ENCODE measurements at places on chromosomes 3 and 15. TPM values are rescaled to one million over a fixed set of nuclear protein-coding genes. Genes with fewer than 3 reads are reported as not detected.

- H3K4me3 ChIP-seq, result no peak overlapping the region
- H3K36me3 ChIP-seq, result no peaks in the 10 kb centered on the region
- H3K27ac ChIP-seq, result no peak overlapping the region
- H3K4me1 ChIP-seq, result peaks cover 4% of the 10 kb centered on the region
- no peak for DNase-seq
These were observed 6.2 kb upstream of the TIPARP start for GRCh38 chr3:156668073-156668763.

DNA sequence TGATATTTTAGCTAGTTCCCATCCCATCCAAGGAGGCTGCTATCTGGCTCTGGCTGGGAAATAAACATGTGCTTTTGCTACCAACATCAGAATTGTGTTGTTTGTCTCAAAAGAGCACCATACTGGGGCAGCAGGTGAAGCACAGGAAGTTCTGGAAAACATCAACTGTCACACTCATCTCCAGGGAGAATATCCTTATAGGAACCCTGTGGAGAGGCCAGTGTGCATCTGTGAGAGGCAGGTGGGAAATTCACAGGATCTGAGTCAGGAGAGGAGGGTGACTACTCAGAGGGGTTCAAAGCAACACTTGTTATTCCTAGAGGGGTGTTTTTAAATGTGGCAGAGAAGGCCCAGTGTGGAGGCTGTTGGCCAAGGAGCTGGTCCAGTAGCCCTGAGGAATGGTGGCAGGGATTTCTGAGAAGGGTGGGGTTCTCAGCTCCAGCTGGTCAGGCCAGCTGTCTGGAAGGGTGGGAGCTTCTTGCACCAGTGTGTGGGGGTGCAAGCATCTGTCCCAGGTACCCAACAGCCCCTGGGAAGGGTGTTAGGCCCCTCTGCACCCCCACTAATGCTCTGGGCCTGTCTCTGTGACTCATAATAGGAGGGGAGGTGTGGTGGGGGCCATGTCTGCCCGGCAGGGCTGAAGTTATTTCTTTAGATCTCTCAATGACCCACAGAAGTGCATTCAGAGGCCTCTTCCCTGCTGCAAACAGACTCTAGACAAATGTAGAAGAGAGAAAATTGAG is 28.7 kb downstream of the RPSA start:
- H3K27ac ChIP-seq, result no peak overlapping the region
- no peak overlapping the region for H3K4me3 ChIP-seq
- H3K4me1 ChIP-seq, result peaks cover 19% of the 10 kb centered on the region
- H3K27me3 ChIP-seq, result no peaks in the 10 kb centered on the region
- no peaks in the 10 kb centered on the region for H3K36me3 ChIP-seq

DNA sequence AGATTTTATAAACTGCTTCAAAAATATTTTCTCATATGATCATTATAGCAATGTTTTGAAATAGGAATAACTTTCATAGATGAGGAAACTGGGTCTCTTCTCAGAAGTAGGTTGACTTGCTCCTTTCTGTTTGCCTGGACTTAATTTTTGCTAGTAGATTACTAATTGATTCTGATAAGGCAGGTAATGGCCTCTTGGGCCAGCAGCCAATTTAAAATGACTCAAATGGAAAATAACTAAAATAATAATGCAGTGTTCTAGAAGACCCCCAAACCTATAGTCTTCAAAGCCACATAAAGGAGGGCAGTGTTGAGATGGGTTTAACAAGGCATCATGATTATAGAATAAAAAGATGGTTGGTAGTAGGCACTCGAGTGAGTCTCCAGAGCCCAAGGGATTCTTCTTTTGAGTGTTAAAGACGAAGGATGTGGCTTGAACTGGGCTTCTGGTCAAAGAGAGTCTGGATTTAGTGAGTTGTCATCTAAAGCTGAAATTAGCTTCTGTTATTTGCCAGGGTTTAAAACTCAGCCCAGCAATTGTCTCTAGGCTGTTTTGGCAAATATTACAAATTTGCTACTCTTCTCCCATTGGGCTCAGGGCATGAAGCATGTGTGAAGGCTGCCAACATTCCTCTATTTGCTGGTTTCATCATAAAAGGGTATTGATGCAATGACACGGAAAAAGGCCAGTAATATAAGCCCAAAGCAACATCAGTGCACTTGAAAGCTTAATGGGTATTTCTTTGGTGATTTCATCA is 297.1 kb upstream of the MEIS2 start:
- no peak for DNase-seq
- no peaks in the 10 kb centered on the region for H3K4me1 ChIP-seq
- H3K27me3 ChIP-seq, result peaks cover 5% of the 10 kb centered on the region
- no peak overlapping the region for H3K4me3 ChIP-seq

- H3K36me3 ChIP-seq, result no peaks in the 10 kb centered on the region
- H3K27me3 ChIP-seq, result peaks cover 28% of the 10 kb centered on the region
- DNase-seq, result no peak
- H3K27ac ChIP-seq, result no peak overlapping the region
- no peaks in the 10 kb centered on the region for H3K4me1 ChIP-seq
These were observed 226.6 kb upstream of the AZI2 start for GRCh38 chr3:28575100-28575745.

DNA sequence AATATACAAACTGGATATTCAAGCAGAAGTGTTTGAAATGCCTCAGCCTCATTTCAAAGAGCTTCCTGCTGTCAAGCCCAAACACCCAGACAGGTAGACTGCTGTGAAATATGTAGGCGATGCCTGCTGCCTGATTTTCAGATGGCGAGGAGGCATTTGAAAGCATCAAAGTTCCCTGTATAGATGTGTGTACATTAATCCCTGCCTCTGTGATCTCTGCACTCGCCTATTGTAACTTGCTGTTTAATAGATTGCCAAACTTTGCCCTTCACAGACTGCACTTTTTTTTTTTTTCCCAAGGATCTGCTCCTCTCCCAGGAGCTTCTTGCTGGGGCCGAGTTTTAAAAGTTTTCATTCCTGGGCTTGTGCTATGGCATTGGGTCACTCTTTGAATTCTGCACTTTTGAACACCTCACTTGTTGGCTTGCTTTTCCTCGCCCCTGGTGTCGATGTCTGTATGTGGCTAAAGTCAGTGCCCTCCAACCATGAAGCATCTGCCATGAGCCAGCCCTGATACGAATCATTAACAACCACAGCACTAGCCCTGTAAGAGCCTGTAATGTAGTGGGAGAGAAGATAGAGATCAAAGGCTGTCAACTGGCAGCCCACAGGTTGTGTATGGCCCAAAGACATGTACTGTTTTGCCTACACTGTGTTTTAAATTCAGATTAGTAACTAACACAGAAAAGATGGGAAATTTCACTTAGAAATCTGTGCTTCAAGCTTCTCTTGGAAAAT is 287.6 kb upstream of the ICE2 start:
- H3K4me1 ChIP-seq, result no peaks in the 10 kb centered on the region
- H3K4me3 ChIP-seq, result no peak overlapping the region
- DNase-seq, result no peak
- H3K36me3 ChIP-seq, result no peaks in the 10 kb centered on the region

DNA sequence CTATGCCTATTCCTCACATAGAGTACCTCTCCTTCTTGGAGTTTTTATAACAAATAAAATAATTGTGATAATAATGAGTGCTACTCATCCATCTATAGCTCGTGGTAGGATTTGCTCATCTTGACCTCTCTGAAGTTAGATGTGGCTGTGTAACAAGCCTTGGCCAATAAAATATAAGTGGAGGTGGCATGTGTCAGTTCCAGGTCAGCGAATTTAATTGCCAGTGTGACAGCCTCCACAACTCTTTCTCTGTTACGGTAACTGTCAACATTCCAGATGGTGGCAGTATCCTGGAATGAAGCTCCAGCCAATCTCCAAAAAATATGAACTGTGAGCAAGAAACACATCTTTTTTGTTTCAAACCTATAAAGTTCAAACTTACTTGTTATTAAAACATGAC is 13.8 kb downstream of the CLRN1 start:
- no peak overlapping the region for H3K27ac ChIP-seq
- no peaks in the 10 kb centered on the region for H3K27me3 ChIP-seq
- no peaks in the 10 kb centered on the region for H3K4me1 ChIP-seq
- DNase-seq, result no peak
- H3K4me3 ChIP-seq, result no peak overlapping the region

DNA sequence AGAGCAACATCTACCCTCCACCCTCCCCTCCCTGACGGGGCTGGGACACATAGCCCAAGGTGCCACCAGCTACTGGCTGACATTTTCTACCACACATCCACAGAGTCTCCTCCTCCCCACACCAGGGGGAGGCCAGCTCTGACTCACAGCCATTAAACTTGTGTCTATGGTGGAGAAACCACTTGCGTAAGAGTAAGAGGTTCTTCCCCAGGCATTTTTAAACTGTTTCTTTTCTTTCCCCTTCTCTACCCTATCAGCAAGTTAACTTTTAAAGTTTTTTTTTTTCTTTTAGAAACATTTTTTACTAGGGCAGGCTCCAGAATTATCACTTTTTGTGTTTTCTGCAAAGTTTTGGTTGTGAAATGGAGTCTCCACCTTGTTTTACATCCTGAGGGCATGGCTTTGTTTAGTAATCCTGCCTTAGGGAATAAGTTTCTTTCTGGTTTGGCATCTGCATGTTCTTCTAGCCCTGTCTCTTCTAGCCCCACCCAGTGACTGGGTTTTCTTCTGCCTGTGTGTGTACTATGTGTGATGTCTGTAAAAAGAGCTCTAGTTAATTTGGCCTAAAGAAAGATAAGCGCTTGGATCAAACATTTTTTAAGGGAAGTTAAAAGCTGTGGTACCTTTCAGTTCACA is 148.8 kb upstream of the GADL1 start:
- H3K27ac ChIP-seq, result no peak overlapping the region
- DNase-seq, result no peak
- H3K4me3 ChIP-seq, result no peak overlapping the region
- no peaks in the 10 kb centered on the region for H3K27me3 ChIP-seq

TBC1D21 gene
- not detected for total RNA-seq

PYGO1 gene
- 0.34 TPM for total RNA-seq
